Calu3 (cell line): ENCODE measurements at places on chromosomes 4 and X.
A peak's percentile ranks its signal among the peaks of the same experiment; 100 is the strongest.

DNA sequence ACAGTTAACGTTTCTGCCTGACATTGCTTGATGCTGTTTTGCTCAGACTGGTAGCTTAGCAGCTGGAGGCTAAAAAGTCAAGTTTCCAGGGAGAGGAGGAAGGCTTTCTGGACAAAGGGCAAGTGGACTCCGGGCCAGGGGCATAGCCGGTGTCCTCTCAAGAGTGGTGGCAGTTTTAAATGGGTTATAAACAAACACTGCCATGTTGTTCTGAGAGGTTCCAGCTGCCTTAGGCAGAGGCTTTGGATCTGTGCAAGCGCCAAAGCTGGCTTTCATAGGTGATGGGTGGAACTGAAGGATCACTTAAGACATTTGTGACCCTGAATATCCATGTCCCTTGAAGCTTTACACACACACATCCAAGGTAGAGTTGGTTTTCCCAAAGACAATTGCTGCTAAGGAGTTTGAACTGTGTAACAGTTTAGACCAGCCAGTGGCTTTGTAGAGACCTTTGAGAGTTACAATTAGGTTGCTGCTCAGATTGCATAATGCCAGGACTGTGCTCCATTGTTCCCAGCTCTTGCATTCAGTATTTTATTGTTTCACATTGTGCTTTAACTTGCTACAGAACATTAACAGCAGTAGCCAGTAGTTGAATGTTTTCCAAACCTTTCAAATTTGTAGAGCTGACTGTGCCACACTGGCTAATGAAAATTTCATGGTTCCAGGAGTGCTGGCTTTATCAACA lies 54.1 kb upstream of the AP1S2 start:
- no peak for DNase-seq

GRCh38 chr4:38574559-38575333 lies 89.3 kb upstream of the KLF3 start:
- DNase-seq, result peak; percentile 2

DNA sequence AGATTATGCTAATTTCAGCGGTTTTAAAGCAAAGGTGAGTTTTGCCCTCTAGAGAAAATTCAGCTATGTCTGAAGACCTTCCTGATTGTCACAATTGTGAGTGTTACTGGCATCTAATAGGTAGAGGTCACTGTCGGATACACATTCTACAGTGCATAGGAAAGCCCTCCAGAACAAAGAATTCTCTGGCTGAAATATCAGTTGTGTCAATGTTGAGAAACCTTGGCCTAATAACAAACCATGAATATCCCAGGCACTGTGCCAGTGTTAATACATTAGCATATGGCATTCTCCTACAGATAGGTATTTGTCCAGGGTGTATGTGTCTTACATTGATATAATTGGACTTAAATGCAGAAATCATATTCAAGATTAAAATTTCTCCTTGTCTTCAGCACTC lies 294.3 kb downstream of the FSTL5 start:
- DNase-seq, result no peak

DNA sequence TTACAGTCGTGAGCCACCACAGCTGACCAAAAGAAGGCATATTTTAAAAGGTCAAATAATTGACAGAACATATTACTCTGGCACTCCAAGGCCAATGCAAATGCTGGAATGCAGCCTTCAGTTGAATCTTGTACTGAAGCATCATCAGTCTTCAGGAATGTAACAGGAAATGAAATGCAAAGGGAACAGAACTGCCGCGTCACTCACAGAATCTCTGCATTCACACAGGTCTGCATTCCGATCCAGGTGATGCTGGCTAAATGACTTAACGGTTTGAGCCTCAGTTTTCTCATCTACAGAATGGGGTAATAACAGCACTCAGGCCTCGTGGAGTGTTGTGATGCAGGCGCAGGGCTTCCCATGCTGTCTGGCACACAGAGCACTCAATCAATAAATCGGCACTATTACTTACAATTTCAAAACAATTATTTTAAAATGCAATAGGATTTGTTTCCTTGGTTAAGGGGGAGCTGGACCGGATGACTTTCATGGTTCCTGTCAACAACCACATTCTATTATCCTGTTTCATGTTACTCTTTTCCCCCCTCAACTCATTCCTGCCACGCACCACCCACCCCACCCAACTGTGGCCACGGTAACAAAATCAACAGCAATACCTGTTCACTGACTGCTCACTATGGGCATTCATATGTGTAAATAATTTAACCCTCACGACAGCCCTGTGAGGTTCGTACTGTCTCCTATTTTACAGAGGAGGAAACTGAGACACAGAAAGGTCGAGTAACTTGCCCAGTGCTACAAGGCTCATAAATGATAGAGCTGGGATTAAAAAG lies 32.4 kb downstream of the IGFBP7 start:
- peak; percentile 32 for DNase-seq

DNA sequence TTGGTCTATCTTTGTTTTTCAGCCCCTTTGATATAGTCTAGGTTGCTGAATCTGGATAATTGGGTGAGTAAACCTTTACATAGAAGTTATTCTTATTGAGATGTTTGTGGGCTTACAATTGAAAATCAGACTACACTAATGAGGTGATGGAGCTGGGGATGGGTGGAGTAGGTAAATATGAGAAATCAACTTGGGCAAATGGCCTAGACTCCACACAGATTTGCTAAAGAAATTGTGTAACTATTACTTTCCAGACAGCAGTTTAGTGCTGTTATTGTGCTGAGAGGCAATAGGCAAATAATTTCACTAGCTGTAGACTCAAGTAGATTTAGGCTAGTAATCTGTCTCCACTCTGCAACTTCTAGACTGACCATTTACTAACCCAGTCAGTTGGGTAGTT lies 8.2 kb downstream of the DIAPH2 start:
- DNase-seq, result no peak

GRCh38 chrX:8728932-8729535 lies 2.9 kb downstream of the ANOS1 start:
- no peak for DNase-seq

GRCh38 chr4:116055857-116056827 lies 942.7 kb upstream of the NDST4 start:
- DNase-seq, result no peak

DNA sequence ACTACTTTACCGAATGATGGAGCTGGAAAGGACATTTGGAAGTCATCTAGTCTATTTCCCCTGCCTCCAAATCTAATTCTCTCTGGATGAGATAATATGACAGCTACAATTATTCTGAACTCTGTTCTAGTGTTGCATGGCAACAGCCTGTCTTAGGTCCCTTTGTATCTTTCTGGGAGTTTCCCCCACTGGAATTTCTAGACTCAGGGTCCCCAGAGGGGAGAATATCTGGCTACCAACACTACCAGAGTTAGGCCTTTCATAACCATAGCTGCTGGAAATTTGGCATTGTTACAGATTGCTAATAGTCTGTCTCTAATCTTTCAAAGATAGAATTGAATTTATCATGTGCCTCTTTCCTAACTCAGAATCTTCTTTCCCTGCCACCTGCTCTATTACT lies 4.5 kb downstream of the MSN start:
- no peak for DNase-seq

GRCh38 chr4:165208741-165209388 lies 1.5 kb downstream of the KLHL2 start:
- DNase-seq, result no peak

GRCh38 chr4:151434183-151434860 lies 25.3 kb downstream of the FHIP1A start:
- no peak for DNase-seq

- DNase-seq, result no peak
Measured at GRCh38 chr4:7620086-7620813, 185.5 kb upstream of the PSAPL1 start.

DNA sequence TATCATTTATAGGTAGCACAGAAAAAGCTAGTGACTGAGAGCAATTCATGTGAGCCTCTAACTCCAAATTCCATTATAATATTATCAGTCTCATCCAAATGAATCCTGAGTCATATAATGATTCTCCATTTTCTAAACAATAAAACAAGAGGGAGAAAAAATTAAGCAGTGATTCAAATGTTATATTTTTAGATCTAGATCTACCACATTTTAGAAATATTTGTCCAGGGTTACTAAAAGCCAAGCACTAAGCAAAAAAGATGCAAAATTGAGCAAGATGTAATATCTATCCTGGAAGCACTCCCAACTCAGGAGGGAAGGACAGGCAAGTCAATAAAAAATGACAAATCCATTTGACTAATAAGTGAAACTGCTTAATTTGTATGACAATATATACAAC lies 172.8 kb downstream of the FBXW7 start:
- no peak for DNase-seq

- no peak for DNase-seq
Measured at GRCh38 chr4:124234771-124235170, 477.8 kb downstream of the ANKRD50 start.

GRCh38 chr4:26194764-26195163 lies 126.0 kb upstream of the RBPJ start:
- DNase-seq, result no peak

GRCh38 chrX:19332983-19333382 lies 10.7 kb upstream of the PDHA1 start:
- no peak for DNase-seq

DNA sequence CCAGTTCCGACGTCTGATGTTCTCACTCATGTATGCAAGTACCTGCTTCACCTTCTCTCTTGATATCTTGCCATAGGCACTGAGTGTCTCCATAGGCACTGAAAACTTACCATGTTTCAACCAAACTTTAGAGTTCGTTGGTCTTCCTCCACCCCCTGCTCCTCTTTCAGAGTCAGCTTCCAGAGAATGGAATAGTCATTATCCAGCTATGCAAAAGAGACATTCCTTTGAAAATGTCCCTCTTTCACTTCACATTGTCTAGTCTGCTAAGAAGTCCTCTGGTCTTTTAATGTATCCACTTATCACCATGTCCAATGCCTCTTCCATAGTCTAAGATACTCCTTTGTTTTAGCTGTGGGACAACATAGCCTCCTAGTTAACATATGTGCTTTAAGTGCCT lies 566.0 kb upstream of the TENM3 start:
- no peak for DNase-seq

DNA sequence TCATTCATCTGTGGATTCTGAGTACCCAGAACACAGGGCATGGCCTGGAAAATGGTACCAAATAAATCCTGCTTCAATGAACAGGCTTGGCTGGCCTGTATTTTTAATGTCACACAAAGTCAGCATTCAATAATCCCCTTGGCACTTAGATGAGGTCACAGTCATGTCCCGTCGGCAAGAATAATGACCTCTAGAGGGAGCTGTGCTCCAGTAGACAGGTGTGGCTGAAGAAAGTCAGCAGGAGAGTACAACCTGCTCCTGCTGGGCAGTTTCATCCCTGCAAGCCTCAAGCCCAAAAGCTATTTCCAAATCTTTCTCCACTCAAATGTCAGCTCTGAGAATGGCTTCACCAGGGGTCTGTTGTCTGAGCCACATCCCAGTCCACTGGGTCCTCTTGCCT lies 404.0 kb upstream of the F9 start:
- peak; percentile 1 for DNase-seq

DNA sequence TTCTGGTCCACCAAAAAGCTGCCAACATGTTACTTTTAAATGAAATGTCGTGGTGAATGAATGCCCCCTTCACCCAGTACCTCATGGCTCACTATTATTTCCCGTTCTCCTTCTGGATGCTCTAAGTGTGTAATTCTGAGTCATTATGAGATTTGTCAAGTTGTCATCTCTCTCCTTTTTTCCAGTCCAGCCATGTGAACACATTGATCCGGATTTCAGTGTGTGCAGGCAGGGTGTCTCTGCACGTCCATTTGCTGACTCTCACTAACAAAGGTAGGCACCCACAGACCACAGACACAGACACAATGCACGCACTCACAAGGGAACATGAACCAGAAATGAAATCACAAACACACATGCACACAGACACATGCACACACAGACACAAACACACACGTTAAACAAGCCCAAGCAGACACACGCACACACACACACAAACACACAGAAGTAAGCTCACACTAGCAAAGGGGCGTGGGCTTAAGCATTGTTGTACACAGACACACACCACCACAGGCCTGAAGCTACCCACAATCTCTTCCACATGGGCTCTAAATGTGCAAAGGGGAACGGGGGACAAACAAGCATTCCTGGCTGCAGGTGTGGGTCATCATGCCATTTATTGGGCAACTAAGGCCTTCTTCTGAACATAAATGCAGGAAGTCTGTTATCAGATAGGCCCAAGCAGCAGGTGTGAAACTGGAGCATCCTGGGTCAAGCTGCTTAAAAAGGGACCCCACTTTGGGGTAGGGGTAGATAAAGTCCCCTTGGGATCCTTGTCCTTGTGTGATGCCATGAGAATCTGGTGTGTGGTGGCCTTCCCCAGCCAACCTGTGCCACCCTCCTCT lies 58.1 kb downstream of the NBDY start:
- no peak for DNase-seq

GRCh38 chr4:138184886-138185285 lies 57.3 kb downstream of the SLC7A11 start:
- no peak for DNase-seq

DNA sequence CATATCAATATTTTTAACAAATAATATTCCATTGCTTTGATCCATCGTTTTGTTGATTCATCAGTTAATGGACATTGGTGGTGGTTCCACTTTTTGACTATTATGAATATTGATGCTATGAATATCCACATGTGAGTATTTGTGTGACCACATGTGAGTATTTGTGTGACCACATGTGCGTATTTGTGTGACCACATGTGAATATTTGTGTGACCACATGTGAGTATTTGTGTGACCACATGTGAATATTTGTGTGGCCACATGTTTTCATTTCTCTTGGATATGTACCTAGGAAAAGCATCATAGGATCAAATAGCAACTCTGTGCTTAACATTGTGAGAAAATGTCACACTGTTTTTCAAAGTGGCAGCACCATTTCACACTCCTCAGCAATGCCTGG lies 433.6 kb upstream of the FRG1 start:
- DNase-seq, result no peak

GRCh38 chr4:162164906-162165510 lies 1.2 kb upstream of the FSTL5 start:
- no peak for DNase-seq

DNA sequence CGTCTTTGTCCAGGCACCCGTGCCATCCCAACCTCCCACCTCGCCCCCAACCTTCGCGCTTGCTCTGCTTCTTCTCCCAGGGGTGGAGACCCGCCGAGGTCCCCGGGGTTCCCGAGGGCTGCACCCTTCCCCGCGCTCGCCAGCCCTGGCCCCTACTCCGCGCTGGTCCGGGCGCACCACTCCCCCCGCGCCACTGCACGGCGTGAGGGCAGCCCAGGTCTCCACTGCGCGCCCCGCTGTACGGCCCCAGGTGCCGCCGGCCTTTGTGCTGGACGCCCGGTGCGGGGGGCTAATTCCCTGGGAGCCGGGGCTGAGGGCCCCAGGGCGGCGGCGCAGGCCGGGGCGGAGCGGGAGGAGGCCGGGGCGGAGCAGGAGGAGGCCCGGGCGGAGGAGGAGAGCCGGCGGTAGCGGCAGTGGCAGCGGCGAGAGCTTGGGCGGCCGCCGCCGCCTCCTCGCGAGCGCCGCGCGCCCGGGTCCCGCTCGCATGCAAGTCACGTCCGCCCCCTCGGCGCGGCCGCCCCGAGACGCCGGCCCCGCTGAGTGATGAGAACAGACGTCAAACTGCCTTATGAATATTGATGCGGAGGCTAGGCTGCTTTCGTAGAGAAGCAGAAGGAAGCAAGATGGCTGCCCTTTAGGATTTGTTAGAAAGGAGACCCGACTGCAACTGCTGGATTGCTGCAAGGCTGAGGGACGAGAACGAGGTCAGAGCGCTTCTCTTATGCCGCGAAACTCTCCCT lies at the start of gene TET2:
TSS of gene TET2 (plus strand) at position 601 of the 740 bp plus-strand sequence. CDS start 87,067 bp downstream, outside the sequence.
- DNase-seq, result peak; percentile 69

- DNase-seq, result no peak
Measured at GRCh38 chrX:123600181-123600580, 132.7 kb downstream of the THOC2 start.

- peak; percentile 45 for DNase-seq
Measured at GRCh38 chrX:136711147-136711546, 63.2 kb downstream of the CD40LG start.
